GM12878 (cell line): ENCODE measurements at places on chromosomes 5 and 9. TPM values are rescaled to one million over a fixed set of nuclear protein-coding genes. Genes with fewer than 3 reads are reported as not detected.
A peak's percentile ranks its signal among the peaks of the same experiment; 100 is the strongest.

GRCh38 chr9:134758949-134759607, 117.5 kb downstream of the COL5A1 start:
- DNase-seq = no peak

GRCh38 chr5:132209901-132210545, 17.6 kb downstream of the P4HA2 start:
- DNase-seq = no peak

- DNase-seq = peak; percentile 27
Observed at GRCh38 chr9:105385381-105385985, 62.4 kb upstream of the FSD1L start.

GRCh38 chr9:131649646-131650045, 90.2 kb downstream of the RAPGEF1 start:
- no peak for DNase-seq

DNA sequence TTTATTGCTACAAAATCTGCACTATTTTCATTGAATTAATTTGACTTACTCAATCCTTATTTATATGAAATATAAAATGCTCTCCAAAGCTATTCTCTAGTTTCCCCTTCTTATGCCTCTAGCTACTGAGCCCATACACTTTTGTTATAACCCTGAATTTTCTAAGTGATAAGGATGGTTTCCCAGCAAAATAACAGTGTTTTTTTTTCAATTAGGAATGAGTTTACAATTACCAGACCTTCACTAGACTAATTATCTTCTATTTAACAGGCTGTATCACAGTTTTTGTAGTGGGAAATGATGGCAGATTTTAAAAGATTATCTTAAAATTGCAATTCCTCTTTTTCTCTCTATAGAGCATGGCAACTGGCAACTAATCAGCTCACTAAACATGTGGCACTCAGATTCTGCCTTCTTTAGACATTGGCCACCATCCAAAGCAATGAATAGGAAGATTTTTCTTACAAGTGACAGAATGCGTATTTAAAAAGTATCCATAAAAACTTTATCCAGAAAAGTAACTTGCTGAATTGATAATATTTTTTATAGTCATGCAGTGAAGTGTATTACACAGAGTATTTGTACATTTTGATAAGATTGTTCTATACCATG, 585.7 kb upstream of the ZNF608 start:
- no peak for DNase-seq

GRCh38 chr5:172133359-172134029, 54.5 kb downstream of the STK10 start:
- no peak for DNase-seq

DNA sequence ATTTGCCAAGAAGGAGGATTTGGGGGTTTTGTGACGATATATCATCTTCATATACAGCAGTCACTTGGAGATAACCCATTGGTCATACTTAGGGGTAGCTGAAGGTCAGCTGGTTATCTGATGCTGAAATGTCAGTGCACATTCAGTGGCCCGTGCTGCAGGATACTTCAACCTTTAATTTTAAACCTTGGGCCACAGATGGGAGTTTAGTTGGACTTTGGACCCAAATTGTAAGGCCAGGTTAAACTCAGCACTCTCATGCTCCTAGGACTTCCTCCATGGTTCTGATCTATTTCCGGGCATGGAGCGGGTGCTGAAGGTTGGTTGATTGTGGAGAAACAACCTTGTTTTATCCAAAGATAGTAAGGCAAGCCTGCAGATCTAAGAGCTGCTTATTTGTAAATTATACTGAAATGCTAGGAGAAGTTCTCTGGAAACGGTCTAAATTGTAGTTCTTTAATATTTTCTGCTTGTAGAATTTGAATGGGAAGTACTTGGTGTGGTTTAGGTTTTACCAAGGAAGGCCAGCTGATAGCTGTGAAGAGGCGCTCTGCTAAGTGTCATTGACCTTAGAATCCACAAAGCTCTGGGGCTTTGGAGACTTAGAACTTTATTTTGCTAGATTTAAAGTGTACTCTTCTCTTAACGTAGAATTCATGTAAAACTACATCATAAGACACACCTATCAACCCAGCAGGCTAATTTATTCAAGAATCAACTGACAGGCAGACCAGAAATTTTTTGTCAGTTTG, 38.6 kb downstream of the SLC44A1 start:
- DNase-seq = no peak

DNA sequence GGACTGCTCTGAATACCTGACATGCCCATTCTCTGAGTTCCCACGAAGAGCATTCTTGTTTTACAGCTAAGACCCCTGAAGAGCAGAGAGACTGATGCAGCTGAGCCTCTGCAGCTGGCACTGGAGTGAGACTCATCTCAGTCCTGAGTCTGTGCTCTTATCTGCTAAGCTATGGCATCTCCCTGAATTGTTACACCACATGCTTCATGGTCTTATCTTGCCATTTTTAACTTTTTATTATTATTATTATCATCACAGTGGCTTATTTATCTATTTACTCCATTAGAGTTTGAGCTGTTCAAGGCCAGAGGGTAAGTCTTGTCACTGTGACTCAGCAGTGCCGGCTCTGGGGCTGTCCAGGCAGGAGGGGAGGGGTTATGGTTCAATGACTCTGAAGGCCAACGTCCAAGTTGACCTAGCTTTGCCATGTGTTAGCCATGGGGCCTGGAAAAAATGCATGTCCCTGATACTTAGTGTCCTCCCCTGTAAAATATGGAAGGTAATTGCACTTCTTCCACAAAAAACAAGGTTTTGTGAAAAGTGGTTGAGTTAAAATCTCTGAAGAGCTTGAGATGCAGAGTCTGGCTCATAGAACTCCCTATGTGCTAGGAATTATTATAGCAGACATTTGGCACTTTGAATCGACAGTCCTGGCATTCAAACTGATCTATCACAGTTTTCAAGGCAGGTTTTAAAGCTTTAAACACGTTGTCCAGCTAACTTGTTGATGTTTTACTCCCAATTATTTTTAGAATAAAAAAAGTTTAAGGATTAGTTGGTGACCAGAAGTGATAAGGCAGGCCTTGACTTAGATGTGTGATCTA, 94.6 kb downstream of the ALDH1A1 start:
- DNase-seq = no peak

DNA sequence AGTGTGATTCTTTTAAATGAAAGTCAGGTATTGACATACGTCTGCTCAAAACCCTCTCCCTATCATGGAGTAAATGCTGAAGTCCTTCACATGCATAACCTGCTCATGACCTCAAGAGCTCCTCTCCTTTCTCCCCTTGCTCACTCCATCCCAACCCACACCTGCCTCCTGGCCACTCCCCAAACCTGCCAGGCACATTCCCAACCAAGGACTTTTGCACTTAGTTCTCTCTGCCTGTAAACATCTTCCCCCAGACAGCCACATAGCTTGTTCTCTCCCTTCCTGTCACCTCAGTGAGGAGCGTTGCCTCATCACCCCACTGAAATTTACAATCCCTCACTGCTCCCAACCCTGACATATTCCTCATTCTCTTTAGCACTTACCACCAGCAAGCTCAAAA, 8.7 kb downstream of the SETD9 start:
- no peak for DNase-seq

GRCh38 chr5:157486221-157486681, 26.2 kb downstream of the NIPAL4 start:
- no peak for DNase-seq

GRCh38 chr5:88269222-88269771, 652 bp upstream of the TMEM161B start:
- peak; percentile 12 for DNase-seq

- DNase-seq = no peak
Observed at GRCh38 chr5:125882061-125882460, 541.1 kb upstream of the GRAMD2B start.

GRCh38 chr9:135883410-135884089, 23.8 kb downstream of the CAMSAP1 start:
- DNase-seq = no peak

DNA sequence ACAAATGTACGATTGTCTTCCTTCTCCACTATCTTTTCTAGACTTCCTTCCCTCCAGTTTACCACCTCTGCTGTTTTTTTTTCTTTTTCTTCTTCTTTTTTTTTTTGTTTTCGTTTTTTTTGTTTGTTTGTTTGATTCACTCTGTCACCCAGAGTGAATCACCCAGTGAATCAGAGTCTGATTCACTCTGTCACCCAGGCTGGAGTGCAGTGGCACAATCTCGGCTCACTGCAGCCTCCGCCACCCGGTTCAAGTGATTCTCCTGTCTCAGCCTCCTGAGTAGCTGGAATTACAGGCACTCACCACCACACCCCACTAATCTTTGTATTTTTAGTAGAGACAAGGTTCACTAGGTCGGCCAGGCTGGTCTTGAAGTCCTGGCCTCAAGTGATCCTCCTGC, 375.7 kb downstream of the NTRK2 start:
- no peak for DNase-seq

DNA sequence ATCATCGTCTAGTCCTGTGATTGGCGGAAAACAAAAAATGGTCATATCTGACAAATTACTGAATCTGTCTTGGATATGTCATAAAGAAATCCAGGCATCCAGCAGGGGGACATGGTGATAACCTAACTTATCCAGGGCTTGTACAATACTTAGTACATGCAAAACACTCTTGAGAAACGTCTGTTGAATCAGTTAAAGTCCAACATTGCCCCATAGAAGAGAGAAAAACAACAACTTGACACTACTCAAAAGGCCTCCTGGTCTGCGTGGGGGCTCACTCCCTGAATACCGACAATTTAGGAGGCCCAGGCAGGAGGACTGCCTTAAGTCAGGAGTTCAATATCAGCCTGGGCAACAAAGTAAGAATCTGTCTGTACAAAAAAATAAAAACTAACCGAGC, 217.5 kb downstream of the DCP2 start:
- no peak for DNase-seq

GRCh38 chr5:57411982-57412381, 70.6 kb downstream of the ACTBL2 start:
- DNase-seq = no peak

DNA sequence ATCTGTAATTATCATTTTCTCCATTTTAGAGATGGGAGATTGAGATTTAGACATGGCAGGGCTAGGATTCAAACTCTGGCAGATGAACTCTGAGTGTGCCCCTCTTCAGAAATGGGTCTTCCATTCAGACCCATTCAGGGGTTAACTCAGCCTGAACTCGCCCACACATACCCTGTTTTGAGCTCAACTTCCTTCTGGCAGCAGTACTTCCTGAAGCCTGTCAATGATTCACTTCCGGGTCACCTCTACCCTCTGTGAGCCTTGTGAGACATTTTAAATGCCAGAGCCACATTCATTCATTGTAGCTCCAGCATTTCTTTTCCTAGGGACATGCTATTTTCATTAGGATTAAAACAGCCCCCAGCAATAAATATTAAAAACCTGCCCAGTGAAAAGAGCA, 209.3 kb upstream of the SLC24A2 start:
- peak; percentile 19 for DNase-seq

DNA sequence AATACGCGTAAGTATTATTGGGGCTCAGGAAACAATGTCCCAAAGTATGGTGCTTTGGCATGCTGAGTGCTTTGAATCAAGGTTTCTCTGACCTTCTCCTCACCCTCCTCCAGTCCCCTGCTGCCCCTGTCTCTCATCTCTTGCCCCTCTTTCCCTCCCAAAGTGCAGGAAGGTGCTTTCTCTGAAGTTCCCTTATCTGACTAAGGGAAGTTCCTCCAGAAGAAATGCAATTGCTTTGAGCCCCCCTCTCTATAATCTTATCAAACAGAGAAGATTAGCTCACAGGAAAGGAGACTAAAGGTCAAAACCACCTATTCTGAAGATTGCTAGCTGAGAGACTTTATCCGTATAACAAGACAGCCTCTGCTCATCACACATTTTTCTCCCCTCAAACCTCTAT, 288.1 kb downstream of the ARL15 start:
- no peak for DNase-seq

GRCh38 chr5:89047571-89047970, 164.6 kb upstream of the MEF2C start:
- DNase-seq = no peak

GRCh38 chr9:69204326-69204725, 30.2 kb downstream of the TJP2 start:
- DNase-seq = no peak

The TMEM171 gene
- polyA plus RNA-seq = not detected in 2 replicates

The CCNO gene
- not detected in 2 replicates for polyA plus RNA-seq

The ADRB2 gene
- polyA plus RNA-seq = 0.21 and 0.35 TPM in 2 replicates

The SOWAHA gene
- polyA plus RNA-seq = not detected in 2 replicates

The TAF1L gene
- not detected in 2 replicates for polyA plus RNA-seq

The FCN2 gene
- polyA plus RNA-seq = not detected in 2 replicates
